ENCODE measurements at places on chromosomes 6 and 20.

DNA sequence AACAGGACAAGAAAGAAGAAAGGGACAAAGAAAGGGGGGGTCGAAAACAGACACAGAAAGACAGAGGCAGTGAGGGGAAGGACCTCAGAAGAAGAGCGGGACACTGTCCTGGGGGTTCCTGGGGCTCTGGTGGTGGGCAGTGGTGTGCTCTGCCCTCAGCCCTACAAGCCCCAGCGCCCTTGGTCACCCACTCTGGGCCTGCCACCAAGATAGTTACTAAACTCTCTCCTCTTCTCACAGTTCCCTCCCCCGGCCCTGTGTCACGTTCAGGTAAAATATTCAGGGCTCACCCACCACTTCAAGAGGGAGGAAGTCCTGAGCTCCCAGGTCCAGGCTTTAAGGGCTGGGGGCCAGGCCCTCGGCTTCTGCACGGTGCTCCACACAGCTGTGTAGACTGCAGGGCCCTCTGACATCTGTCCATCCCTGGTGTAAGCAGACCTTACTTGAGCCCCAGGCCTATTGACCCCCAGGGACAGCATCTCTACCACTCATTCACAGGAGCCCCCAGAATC is 87.4 kb downstream of the MRPL14 start:
- DNase-seq: no peak

- DNase-seq: no peak
Measured at GRCh38 chr6:152184917-152185574, 377.6 kb downstream of the ESR1 start.

DNA sequence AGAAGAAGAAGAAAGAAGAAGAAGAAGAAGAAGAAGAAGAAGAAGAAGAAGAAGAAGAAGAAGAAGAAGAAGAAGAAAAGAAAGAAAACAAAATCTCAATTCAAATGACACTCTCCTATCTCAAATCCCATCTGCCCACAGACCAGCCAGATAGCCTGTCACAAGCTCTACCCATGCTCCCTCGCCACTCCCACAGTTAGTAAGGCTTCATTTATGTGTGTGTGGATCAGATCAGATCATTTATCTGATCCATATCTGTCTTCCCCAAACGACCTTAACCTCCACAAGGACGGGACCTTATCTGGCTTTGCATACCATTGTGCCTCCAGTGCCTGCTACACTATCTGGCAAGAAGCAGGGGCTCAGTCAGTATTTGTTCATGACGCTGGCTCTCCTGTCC is 81.9 kb upstream of the RREB1 start:
- DNase-seq: no peak

DNA sequence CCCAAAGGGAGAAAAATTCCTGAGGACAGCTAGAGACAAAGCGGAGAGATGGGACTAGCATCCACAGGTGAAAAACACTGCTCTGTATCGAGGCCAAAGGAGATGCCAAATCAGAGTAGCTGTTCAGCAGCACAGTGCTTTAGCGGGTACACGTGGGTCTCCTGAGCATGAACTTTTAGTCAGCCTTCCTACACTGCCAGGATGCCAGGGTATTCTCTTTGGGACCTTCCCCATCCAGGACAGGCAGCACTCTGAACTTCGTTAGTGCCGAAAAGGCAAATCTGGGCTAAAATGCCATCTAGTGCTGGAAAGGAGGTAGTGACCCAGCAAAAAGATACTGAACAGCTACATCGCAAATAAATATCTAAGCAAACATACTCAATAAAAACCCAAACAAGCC is 64.9 kb downstream of the C6orf58 start:
- no peak for DNase-seq

DNA sequence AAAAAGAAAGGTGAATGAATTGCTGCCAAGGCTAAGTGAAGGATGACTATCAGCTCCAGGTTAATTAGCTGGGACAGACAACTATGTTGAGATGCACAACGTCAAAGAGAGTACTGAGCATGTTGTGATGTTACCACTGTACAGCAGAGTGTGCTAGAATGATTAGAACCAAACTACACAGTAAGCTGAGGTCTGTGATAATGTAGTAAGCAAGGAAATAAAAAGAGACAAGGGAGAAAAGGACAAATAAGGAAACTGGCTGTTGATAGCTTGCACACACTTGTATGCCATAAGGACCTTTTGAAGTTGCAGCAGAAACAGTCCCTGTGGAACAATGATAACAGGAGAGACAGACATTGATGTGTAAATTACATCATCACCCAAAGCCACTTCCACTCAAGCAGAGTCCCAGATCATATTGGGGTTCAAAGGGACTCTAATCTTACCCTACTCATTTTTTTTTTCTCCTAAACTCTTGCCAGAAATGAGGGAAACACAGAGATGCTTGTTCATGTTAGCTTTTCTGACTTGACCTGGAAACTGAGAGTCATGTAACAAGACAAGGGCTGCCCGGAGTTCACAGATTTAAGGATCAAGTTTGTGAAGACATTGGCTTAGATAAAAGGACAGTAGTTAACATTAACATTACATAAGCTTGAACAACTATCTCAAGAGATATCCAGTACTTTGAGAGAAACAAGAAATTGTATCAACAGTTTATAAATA is 189.9 kb downstream of the CENPW start:
- DNase-seq: no peak

- no peak for DNase-seq
Measured at GRCh38 chr6:49635480-49635879, 1.2 kb downstream of the RHAG start.

DNA sequence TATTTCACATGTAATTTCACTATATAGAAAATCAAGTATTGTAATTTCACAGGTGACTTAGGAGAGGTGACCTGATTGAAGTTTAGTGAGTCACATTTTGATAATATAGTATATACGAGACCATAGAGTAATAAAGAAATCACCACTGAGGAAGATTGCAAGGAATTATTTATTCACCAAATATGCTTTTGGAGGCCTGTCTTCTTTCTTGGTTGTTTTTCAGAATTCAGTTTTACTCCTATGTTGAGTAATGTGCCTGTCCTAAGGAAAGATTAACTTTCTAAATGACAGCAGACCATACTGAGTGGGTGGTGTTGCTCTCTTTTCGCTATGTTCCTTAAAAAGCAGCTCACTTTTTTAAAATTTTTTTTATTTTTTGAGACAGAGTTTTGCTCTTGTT is 87.5 kb upstream of the FOXO3 start:
- no peak for DNase-seq

- DNase-seq: no peak
Measured at GRCh38 chr20:34952671-34953070, 2.9 kb downstream of the GSS start.

GRCh38 chr6:14863902-14864850 is 381.7 kb upstream of the JARID2 start:
- no peak for DNase-seq

DNA sequence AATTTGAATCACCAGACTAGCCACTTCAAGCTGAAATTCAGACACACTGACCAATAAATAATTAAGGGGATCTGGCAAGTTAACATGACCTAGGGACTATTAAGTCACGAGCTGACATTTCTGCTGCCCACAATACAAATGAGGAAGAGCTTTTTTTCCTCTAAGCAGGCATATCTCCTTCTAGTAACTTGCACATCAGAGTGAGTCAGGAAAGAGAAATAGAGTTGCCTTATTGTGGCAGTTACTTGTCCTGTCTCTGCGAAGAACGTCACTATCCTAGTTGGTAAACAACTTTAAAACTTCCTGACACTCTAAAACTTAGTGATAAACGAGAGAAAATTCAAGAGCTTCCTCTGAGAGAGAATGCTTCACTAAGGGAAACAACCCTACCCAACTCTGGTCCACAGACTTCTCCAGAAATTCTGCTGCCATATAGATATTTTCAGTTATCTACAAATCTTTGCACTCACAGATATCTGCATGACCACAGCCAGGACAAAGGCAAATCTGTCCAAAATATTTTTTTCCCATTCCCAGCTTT is 4.2 kb downstream of the PLA2G7 start:
- DNase-seq: no peak

DNA sequence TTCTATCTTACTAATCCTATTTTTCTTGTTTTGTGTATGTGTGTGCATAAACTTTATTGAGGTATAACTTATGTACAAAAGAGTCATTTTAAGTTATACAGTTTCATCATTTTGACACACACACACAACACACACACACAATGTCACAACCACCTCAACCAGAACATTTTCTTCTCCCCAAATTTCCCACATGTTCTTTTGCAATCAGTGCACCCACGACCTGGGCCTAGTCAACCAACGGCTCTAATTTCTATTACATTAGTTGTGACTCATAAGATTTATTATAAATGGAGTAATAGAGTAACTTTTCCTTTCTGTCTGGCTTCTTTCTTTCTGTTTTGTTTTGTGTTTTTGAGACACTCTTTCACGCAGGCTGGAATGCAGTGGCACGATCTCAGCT is 9.8 kb upstream of the POM121L2 start:
- no peak for DNase-seq

DNA sequence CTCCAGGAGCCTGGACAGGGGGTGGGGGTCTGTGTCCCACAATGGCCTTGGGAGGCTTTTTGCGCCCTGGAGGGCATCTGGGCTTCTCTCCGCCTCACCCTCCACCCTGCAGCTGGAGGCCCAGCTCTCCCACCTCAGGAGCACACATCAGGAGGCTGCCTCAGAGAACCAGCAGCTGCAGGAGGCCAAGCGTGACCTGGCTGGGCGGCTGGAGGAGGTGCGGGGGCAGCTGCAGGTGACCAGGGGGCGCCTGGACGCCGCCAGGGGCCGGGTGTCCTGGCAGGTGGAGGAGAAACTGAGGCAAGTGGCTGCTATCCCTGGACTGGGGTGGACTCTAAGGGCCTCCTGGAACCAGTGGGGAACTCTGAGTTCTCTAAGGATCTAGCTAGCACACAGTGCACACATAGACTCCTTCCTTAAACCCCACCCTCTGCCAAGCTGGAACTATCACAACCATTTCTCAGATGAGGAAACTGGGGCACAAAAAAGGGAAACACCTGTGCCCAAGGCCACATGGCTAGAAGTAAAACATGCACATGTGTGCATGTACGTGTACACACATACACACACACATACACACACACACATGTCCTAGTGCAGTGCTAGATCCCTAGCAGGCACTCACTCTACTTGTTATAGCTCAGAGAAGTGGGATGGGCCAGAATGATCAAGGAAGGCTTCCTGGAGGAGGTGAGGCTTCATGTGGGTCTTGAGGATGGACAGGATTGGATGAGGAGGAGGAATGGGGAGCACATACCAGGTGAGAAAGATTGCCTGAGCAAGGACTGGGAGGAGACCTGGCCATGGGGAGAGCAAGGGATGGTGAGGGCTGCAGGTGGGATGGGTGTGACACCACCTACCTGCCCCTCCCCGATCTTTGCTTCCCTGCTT is 22.9 kb downstream of the RAB44 start:
- no peak for DNase-seq

DNA sequence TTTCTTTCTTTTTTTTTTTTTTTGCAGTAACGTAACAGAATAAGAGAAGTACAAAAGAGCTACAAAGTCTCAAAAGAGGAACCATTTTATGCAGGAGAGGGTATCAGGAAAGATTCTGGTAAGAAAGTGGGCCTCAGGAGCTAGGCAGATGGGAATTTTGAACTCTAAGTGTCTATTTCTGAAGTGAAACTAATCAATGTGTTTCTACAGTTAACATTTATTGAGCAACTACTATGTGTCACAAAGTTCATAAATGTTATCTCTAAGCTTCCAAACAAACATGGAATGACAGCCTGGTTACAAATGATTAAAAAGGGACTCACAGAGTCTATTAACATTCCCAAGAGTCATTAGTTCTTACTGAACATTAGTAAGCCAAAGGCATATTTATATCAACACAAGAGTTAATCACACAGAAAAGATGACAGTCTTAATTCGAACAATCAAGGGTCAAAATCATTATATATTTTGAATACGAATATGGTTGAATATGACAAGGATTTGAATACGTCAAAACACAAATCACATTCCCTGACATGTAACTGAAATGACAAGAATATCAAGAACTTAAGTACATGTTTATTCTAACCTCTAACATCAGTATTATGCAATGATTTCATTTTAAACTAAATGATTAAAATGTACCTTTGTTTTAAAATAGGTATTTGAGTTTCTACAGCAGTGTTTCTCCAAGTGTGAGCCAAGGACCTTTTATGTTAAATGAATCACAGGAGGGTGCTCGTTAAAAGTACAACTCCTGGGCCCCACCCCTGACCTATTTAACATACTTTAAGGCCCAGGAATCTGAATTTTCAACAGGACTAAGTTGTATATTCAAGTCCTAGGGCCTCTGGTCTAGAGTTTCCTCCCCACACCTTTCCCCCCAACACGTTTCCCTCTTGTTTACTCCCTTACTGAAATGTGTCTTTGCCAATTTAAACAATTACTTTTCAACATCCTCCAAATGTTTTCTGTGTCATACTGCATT is 89.7 kb downstream of the ATXN1 start:
- no peak for DNase-seq

- DNase-seq: no peak
Measured at GRCh38 chr6:125533710-125534397, 215.6 kb upstream of the HEY2 start.

GRCh38 chr6:134666125-134666524 is 283.8 kb downstream of the ALDH8A1 start:
- no peak for DNase-seq

- DNase-seq: no peak
Measured at GRCh38 chr6:14068133-14068532, 49.4 kb upstream of the CD83 start.

GRCh38 chr6:37648465-37649330 is 49.0 kb downstream of the MDGA1 start:
- DNase-seq: no peak

DNA sequence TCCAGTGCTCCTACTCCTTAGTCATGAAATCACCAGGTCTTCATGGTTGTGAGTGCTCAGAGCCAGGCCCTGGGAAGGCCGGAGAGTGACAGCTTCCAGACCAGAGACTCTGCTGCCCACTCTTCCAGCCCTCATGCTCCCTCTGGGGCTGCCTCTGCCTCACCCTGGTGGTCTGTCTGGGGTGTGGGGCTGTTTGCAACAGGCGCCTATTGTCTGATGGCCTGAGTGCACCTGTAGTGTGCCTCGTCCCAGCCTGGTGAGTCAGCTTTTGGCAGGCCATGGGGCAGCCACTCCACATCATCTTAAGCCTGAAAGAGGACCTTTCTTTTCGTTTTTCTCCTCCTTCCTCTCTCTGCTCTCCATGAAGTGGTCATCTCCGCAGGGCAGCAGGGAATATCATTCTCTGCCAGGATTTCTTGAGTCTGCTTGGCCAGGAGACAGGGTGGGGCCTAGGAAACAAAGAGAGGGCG is 173.8 kb downstream of the VEGFA start:
- no peak for DNase-seq

GRCh38 chr6:106119546-106119945 is 33.4 kb downstream of the PRDM1 start:
- no peak for DNase-seq

GRCh38 chr6:121677571-121677970 is 242.1 kb downstream of the GJA1 start:
- no peak for DNase-seq

GRCh38 chr6:10951675-10952282 is 64.9 kb downstream of the SYCP2L start:
- DNase-seq: peak; percentile 1

- no peak for DNase-seq
Measured at GRCh38 chr6:122730775-122731386, 48.6 kb upstream of the FABP7 start.

- no peak for DNase-seq
Measured at GRCh38 chr20:2918096-2919049, 45.1 kb downstream of the PTPRA start.

Data from NCI-H1417 treated with DMSO at 0.1 percent for 48 hours (cell line).